Stimulated activated CD4-positive, alpha-beta T cell treated with anti-CD3 and anti-CD28 coated beads, Interleukin-15, amount 100 ng/mL, for 1 hour (primary cell): ENCODE measurements at places on chromosomes 13 and 19.
A peak's percentile ranks its signal among the peaks of the same experiment; 100 is the strongest.

GRCh38 chr19:13782537-13782936, 8.3 kb downstream of the C19orf53 start:
- DNase-seq: no peak

DNA sequence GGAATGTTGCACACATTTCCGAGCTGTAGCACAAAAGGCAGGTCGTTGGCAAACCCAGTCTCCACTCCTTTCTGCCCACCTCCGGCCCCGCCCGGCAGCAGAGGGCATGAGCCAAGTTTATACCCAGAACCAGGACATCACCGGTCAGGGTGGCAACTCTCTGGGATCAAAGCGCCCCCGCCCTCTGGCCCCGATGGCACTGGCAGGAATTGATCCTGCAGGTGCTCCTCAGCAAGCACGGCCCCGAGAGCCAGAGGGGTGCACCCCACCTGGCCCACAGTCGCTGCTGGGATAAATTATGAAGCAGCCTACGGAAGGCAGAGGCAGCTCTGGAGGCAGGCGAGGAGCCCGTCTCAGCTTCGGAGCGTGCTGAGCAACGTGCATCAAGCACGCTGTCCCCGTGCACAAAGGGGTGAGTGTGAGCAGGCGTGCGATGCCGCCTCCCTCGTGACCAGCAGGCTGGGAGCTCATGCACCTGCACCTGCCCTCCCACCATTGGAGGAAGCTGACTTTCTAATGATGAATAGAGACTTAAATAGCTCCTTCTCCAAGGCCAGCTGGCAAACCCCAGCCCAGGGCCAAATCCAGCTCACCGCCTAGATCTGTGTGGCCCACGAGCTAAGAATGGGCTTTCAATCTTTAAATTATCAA, 25.7 kb downstream of the SHC2 start:
- no peak for DNase-seq

GRCh38 chr13:33057019-33057780, 41.0 kb downstream of the KL start:
- no peak for DNase-seq

GRCh38 chr13:20495087-20496023, 30.3 kb downstream of the CRYL1 start:
- DNase-seq: no peak

- DNase-seq: no peak
These were observed 19.2 kb downstream of the NCAN start for GRCh38 chr19:19230999-19231398.

GRCh38 chr13:38993381-38993780, 2.8 kb upstream of the STOML3 start:
- DNase-seq: no peak

GRCh38 chr13:25168790-25169189, 3.3 kb downstream of the AMER2 start:
- no peak for DNase-seq

- no peak for DNase-seq
These were observed 106.5 kb upstream of the RFC3 start for GRCh38 chr13:33711436-33711835.

DNA sequence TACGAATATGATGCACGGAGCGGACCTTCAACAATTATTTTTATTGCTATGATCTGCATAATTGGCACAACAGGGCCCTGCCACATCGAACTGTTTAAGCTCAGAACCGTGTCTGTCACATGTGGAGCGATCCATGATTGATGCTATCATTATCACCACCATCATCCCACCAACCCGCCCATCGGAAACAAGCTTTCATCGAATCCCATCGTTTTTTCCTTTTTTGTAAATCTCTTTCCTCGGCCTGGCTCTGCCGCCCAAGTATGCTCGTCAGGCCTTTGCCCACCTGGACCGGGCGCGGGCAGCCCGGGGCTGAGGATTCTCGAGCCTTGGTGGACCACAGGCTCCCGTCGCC, 533 bp upstream of the DCAF15 start:
- DNase-seq: no peak

- no peak for DNase-seq
These were observed 161.4 kb downstream of the MTUS2 start for GRCh38 chr13:28981530-28981929.

GRCh38 chr19:1063030-1063908, 3.7 kb upstream of the ARHGAP45 start:
- DNase-seq: peak; percentile 43

GRCh38 chr13:97255515-97256021, 33.4 kb downstream of the MBNL2 start:
- no peak for DNase-seq

DNA sequence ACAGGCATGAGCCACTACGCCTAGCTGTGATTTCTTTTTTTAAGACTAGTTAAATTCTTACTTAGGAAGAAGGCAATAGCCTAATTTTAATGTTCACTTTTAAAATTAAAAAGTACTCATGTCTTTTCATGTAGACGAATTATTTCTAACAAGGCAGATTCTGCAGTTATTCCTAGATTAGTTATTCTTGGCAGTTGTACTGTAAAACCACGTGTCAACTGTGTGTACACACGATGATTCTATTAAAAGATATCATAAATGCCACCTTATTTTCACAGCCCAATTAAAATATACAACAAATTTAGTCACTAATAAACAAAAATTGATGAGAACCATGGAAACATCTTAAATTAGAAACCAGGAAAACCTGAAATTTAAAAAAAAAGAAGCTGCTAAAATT, 10.6 kb upstream of the FOXO1 start:
- DNase-seq: no peak

- DNase-seq: no peak
These were observed 16.9 kb upstream of the F7 start for GRCh38 chr13:113088691-113089020.

DNA sequence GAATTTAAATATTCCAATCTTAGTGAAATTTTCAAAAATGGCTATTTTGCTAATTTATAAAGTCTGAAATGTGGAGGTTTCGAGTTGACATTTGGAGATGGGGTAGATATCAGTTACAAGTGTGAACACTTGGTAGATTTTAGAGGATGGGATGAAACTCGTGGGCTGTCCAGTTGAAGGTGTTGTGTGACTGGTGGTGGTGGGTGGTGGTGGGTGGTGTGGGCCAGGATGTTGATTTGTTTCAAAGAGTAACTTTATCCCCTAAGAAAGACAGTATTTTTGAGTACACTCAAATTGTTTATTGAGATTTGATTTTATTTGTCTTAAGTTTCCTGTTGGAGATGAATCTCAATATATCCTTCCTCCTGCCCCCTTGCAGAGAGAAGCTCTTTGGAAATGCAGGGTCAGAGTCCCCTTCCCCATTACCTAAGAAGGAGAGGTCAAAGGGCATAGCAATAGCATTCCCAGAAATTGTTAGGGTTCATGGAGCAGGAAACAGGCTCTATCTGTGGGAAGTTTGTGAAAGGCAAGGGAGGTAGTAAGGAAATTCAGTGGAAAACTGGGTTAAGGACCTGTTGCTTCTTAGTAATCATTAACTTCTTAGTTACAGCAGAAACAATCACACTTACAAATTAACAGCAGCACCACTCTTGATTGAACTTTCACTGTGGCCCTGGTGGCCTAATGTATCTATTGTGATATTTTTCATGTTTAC, 133.6 kb upstream of the RNF113B start:
- DNase-seq: no peak

DNA sequence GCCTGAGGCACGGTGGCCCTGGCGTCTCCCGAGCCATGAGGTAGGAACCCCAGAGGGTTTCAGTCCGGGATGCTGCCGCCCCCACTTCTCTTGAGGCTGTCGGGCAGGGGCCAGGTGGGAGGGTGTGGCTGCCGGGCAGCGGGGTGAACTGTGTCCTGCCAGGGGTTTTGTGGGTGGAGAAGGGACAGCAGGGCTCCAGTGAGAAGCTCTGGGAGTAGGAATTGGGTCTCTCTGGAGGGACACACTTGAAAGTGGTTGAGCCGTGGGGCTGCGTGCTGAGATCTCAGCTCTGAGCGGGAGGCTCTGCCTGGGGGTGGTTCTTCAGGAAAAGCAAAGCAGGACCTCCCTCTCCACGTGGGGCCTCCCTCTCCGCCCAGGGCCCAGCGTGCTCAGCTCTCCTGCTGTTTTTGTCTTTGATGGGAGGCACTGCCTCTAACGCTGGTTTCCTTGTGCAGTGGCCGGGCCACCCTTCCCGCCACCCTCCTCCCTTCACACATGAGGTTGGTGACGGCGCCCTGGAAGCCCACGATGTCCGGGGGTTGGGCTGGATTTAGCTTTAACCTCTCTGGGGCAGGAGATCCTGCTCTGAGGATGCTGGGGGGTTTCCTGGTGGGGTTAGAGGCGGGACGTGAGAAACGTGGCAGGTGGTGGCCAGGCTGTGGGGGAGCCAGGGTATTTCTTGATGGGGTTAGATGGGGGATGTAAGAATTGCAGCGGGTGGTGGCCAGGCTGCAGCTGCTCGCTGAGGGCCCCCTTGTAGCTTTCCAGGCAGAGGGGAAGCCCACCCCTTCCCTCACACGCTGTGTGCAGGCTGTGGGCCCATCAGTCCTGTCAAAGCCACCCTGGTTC, 15.3 kb upstream of the ZNF554 start:
- no peak for DNase-seq

DNA sequence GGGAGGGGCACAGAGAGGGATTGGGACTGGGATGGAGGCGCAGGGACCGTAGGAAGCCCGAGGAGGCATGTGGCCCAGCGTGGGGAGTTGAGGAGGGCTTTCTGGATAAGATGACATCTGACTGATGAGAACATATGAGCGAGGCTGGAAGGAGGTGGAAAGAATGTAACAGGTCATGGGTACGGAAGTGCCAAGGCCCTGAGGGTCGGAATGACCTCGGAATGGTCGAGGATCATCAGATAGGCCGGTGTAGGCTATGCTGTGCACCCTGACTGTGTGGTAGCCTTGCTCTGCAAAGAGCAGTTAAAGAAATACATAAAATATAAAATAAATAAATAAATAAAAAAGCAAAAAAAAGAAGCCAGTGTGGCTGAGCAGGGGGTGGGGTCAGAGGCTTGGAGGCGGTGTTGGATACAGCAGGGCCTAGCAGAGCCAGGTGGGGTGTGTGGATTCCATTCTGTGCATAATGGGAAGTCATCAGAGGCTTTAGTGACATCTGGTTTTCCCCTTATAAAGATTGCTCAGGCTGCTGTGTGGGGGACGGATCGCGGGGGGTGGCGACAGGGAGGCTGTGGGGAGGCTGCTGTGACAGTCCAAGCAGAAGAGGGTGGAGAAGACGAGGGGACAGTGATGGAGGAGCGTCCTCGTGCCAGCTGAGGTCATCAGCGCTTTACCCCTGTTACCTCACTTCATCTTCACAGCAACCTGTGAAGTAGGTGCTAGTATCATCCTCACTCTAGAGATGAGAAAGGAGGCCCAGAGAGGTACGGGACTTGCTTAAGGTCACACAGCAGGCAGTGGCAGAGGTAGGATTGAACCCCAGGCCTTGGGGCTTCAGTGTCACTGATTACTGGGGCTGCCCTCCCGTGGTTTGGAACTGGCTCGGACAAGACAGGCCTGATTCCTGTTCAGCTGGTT, 5.0 kb downstream of the PAK4 start:
- no peak for DNase-seq

DNA sequence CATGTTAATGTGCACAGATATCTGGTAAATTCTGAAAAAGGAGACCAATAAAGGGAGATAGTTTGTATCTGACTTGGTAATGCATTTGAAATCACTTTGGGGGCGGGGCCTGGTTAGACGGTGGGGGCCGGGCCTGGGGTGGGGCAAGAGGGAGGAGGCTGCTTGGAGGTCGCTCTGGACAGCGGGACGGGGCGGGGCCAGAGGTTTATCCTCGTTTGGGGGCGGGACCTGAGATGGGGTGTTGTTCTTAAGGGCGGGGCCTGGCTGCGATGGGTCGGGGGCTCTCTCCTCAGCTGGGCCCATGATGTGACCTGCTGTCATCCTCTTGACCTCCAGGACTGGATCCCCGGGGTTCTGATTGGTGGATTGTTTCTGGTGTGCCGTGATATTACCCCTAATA, 4.9 kb upstream of the ZNF808 start:
- no peak for DNase-seq

GRCh38 chr13:75792526-75793187, 156.5 kb downstream of the LMO7 start:
- DNase-seq: no peak

- no peak for DNase-seq
These were observed 488.8 kb downstream of the IRS2 start for GRCh38 chr13:109297628-109298027.

- no peak for DNase-seq
These were observed 55.2 kb downstream of the ATP7B start for GRCh38 chr13:51955816-51956603.

GRCh38 chr13:23724196-23724970, 154.2 kb downstream of the TNFRSF19 start:
- no peak for DNase-seq

DNA sequence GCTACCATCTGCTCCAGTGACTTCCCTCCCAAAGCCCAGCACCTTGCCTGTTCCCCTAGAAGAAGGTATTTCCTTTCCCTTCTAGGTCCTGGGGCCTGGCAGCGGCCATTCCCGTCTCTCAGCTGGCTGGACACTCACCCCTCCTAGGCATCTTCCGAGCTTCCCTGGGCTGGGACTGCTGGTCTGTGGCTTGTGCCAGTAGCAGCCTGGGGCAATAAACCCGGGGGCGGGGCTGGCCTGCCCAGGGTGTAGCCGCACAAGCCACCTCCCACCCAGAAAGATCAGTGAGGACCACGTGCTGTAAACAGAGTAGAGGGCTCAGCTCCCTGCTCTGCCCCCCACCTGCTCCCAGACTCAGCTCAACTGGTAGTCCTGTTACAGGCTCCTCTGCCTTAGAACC, 15.0 kb downstream of the LIPE start:
- no peak for DNase-seq

GRCh38 chr13:108921238-108921637, 291.8 kb downstream of the MYO16 start:
- DNase-seq: no peak

DNA sequence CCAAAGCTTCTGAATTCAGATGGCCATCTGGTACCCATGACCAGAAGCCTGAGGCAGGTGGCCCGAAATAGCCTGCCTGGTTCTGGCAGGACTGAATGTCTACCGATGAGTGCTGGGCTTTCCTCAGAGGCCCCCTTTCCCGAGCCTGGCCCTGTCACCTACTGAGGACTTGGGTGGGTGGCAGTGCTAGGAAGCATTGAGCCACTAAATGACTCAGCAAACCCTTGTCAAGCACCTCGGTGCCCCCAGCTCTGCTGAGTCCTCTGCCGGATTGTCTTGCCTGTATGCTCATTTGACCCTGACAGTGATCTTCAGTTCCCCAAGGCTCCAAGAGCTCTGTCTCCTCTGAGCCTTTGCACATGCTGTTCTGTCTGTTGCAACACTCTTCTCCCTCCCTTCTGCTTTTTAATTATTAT, 17.9 kb downstream of the PPP1R37 start:
- no peak for DNase-seq

DNA sequence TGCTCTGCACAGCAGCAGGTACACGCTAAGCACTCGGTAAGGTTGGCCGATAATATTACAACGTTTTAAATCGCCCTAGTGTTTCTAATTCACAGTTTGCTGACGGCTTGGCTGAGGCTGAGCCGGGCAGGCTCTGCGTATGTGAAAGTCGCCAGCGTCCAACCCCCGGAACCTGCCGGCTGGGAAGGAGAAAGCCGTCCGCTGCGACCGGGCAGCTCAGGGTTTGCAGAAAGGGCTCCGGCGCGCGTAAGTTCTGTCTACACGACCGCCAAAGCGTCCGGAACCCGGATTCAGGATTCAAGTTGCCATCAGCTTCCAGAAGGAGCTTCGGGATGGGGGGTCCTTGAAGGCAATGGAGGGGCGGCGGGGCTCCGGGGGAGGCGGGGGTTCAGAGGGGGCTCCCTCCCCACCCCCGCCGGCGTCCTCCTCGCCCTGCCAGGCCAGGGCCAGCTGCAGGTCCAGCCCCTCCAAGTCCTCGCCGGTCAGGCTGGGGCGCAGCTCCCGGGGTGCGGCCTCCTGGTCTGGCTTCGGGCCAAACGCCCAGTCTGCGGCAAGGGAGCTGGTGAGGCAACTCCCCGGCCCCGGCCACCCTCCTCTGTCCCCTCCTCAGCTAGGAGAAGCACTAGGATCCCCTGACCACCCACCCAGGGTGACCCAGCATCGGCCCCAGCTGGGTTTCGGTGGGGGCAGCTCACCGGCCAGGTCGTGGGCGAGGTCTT, 575 bp downstream of the SMIM44 start:
- no peak for DNase-seq
